ENCODE measurements at places on chromosomes 13 and 19.

DNA sequence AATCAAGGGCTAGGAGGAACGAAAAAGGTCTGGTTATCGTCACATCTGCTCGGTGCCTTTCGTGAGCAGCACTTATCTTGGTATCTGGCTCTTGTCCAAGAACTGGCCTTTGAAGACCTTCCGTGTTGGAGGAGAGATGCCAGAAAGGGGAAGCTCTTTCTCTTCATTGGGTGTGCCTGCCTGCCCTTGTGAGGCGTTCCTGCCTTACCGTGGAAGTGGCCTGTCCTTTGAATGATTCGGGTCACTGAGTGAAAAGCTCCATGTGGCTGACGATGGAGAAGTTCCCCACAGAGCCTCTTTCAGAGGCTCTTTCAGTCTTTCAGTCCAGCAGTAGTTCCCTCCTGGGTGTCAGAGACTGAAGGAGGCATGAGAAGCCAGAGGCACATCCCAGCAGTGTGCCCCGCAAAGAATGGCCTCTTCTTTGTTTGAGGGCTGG, 121.5 kb upstream of the SLC10A2 start:
- H3K27ac ChIP-seq = no peak overlapping the region
- no peaks in the 10 kb centered on the region for H3K27me3 ChIP-seq

GRCh38 chr13:99312493-99312883, 5.3 kb upstream of the GPR183 start:
- H3K4me3 ChIP-seq = no peak overlapping the region
- DNase-seq = no peak
- peak overlapping the region; percentile 75 for H3K27ac ChIP-seq
- peaks cover 25% of the 10 kb centered on the region for H3K4me1 ChIP-seq
- no peaks in the 10 kb centered on the region for H3K27me3 ChIP-seq

DNA sequence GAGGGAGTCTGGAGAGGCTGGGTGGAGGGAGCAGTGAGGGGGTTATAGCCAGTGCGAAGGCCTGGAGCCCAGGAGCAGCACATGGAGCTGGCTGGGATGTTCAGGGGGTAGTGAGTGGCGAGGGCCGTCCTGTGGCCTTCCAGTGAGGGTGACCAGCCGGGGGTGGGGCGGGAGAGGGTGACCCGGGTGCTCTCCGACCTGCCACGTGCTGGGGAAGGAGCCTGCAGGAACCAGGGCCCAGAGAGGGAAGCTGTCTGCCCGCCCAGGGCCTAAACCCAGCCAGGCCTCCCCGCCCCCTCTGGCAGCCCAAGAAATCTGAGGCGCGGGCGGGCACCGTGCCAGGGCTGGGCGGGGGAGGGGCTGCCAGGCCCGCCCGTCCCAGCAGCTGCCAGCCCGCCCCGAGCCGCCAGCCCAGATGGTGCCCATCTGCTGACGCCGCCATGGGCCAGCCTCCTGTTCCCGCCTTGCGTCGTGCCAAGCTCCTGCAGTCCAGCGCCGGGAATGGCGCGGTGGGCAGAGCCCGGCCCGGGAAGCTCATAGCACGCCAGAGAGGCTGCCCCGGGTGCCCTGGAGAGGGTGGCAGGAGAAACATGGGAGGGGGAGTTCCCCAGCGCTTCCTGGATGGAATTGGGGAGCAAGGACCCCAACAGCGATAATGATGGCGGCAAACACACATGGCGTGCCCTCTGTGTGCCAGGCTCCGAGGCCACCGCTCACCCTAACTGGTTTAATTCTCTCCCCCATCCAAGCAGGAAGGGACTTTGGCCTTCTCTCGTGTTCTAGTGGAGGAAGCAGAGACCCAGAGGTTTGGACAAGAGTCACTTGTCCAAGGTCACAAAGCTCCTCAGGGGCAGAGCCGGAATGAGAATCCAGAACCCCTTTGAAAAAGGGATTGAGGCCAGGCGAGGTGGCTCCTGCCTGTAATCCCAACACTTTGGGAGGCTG, 21.5 kb downstream of the NFIC start:
- DNase-seq = no peak
- H3K4me1 ChIP-seq = peaks cover 3% of the 10 kb centered on the region
- peaks cover 3% of the 10 kb centered on the region for H3K36me3 ChIP-seq
- H3K4me3 ChIP-seq = no peak overlapping the region

GRCh38 chr19:7979559-7979958, 25.9 kb downstream of the ELAVL1 start:
- H3K27me3 ChIP-seq = no peaks in the 10 kb centered on the region
- no peak overlapping the region for H3K4me3 ChIP-seq
- H3K4me1 ChIP-seq = no peaks in the 10 kb centered on the region
- H3K27ac ChIP-seq = no peak overlapping the region
- DNase-seq = no peak

DNA sequence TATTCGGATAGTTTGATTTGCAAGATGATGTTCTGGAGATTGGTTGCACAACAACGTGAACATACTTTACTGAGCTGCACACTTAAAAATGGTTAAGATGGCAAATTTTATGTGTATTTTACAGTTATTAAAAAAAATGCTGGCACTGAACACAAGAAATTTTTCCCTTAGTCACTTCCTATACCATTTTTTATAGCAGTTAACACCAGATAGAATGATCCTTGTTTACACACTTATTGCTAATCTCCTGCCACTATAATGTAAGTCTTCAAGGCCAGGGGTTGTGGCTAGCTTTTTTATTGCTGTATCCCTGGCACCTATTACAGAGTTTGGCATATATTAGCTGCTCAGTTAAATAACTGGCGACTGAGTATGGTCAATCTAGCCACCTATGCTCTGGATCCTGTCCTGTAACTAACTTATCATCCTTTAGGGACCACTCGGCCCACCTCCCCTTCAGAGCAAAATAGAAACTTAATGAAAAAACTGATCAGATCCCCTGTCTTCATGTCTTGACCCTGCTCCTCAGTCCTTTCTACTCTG, 2.0 kb upstream of the EBPL start:
- peaks cover 10% of the 10 kb centered on the region for H3K4me1 ChIP-seq
- peaks cover 3% of the 10 kb centered on the region for H3K36me3 ChIP-seq
- no peak overlapping the region for H3K4me3 ChIP-seq

GRCh38 chr13:89393758-89394304, 1722.7 kb downstream of the SLITRK5 start:
- no peak overlapping the region for H3K27ac ChIP-seq
- DNase-seq = no peak
- H3K4me1 ChIP-seq = no peaks in the 10 kb centered on the region

- DNase-seq = peak; percentile 21
- no peaks in the 10 kb centered on the region for H3K27me3 ChIP-seq
- H3K4me3 ChIP-seq = no peak overlapping the region
- peaks cover 15% of the 10 kb centered on the region for H3K4me1 ChIP-seq
- H3K27ac ChIP-seq = no peak overlapping the region
Measured at GRCh38 chr19:34662919-34663318, 14.0 kb downstream of the SCGB2B2 start.

- H3K27me3 ChIP-seq = peaks cover 21% of the 10 kb centered on the region
- no peaks in the 10 kb centered on the region for H3K4me1 ChIP-seq
- no peaks in the 10 kb centered on the region for H3K36me3 ChIP-seq
- no peak overlapping the region for H3K4me3 ChIP-seq
- H3K27ac ChIP-seq = no peak overlapping the region
Measured at GRCh38 chr13:76697288-76697687, 188.9 kb downstream of the KCTD12 start.

- peaks cover 38% of the 10 kb centered on the region for H3K4me1 ChIP-seq
- no peak overlapping the region for H3K4me3 ChIP-seq
- no peaks in the 10 kb centered on the region for H3K27me3 ChIP-seq
- no peak for DNase-seq
- peaks cover 13% of the 10 kb centered on the region for H3K36me3 ChIP-seq
Measured at GRCh38 chr13:45331692-45332035, 9.3 kb downstream of the TPT1 start.

DNA sequence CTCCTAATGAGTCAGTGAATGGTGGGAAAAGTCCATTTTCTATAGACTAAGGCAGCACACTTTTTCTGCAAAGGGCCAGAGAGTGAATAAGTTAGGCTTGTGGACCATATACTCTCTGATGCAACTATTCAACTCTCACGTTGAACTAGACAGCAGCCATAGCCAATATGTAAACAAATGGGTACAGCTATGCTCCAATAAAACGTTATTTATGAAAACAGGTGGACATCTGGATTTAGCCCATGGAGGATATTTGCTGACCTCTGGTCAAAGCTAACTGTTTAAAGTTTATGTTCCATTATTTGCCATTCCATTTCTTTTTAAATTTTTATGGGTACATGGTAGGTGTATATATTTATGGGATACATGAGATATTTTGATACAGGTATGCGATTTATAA, 4.7 kb upstream of the CCDC169 start:
- DNase-seq = no peak
- H3K27me3 ChIP-seq = peaks cover 9% of the 10 kb centered on the region
- H3K27ac ChIP-seq = no peak overlapping the region
- H3K4me1 ChIP-seq = no peaks in the 10 kb centered on the region

- peak overlapping the region; percentile 95 for H3K4me3 ChIP-seq
- no peak overlapping the region for H3K27ac ChIP-seq
- H3K36me3 ChIP-seq = peaks cover 20% of the 10 kb centered on the region
- H3K4me1 ChIP-seq = peaks cover 32% of the 10 kb centered on the region
- no peaks in the 10 kb centered on the region for H3K27me3 ChIP-seq
Measured at GRCh38 chr19:57436417-57436816, 1.3 kb downstream of the ZNF749 start.
